Effector CD4-positive, alpha-beta T cell (primary cell): ENCODE measurements at places on chromosomes 5 and 9.

DNA sequence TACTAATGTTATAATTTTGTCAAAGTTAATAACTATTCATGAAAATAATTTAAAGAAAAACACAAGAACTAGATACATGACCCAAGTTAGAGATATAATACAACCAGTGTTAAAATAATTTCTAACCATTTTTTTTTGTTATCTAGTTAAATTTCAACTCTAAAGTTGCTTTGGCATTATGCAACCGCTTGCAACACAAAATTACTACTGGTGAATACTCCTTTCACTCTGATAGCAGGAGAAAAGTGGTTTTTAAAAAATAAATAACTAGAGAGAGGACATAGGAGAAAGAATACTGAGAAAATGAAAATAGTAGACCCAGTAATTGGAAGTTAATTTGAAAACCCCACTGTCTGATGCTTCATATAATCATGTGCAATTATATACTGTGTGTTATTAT is 622.4 kb upstream of the GRIN3A start:
- no peak for DNase-seq

DNA sequence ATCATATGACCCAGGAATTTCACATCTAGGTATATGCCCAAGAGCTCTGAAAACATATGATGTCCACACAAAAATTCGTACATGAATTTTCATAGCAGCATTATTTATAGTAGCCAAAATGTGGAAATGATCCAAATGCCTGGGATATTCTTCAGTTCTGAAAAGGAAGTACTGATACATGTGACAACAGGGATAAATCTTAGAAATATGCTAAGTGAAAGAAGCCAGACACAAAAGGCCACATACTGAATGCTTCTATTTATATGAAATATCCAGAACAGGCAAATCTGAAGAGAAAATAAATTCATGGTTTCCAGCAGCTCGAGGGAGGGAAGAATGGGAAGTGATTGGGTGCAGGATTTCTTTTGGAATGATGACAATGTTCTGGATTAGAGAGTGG is 16.8 kb upstream of the ZBTB43 start:
- DNase-seq: no peak

DNA sequence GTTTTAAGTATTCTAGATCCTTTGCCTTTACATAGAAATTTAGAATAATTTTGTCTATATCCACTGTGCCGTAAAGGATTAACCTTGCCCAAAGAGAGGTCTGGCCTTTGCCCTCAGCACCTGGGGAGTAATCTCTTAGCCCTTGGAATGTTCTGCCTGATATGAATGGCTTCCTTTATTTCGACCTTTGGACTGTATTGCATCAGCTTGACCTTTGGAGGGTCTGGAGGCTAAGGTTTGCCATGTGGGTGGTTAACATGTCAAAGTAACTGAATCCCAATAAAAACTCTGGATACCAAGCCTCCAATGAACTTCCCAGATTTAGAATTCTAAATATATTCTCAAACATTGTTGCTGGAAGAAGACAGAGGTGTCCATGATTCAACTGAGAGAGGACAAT is 54.7 kb downstream of the NR2F1 start:
- DNase-seq: no peak

- DNase-seq: no peak
Observed at GRCh38 chr5:66645039-66645438, 48.8 kb downstream of the MAST4 start.

- no peak for DNase-seq
Observed at GRCh38 chr5:4099386-4099785, 503.8 kb downstream of the IRX1 start.

DNA sequence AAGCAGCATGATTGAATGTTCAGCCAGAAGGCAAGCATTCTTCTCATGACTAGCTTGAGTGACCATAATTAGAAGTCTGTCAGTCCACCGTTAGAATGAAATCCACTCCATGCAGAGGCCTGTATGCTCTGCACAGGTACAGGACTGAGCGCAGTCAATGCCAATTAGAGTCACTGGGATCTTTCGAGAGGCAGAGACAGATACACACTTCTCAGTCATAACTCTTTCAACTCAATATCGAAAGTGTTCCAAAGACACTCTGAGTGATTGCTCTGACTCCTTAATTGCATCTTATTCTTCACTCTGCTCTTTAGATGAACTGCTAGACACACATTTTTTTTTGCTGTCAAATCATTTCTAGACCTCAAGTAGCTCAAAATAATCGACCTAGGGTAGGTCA is 203.6 kb downstream of the GABRB2 start:
- DNase-seq: no peak

- DNase-seq: peak; percentile 62
Observed at GRCh38 chr9:77456829-77457437, 191.2 kb downstream of the GNA14 start.

DNA sequence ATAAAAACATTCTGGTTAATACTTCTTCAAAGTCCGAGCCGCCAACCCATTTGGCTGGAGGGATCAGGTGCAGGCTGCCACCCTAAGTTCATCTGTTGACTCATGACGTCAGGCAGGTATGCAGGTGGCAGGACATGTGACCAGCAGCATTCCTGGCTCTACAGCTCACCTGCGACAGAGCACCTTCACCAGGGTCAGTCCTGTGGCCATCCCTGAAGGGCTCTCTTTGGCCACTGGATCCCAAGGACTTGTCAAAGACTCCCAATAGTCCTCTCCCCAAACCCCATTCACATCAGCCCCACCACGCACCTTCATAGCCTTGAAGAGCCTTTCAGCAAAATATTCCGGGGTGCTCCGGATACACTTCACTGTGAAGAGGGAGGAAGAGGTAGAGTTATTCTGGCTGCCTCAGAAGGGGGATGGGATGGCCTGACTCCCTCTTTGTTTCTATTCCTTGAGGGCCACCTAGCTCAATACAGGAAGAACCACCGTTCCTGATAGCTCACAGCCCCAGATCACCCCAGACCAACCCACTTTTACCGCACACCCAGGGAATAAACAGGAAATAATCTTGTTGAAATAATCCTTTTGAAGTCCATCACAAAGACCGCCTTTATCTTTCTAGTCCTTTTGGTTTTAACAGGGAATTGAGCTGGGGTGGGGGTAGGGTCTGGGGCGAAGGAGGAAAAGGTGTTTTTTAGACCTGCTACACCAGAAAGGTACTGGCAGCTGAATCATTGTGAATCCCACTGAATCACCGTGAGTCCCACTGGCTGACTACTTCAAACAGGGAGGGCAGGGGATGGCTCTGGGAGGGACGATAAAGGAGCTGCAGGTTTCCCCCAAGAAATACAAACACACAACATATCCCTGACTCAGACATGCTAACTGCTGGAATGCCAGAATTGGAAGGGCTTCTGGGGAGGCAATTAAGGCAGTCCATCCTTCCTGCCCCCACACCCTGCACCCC is 26.4 kb downstream of the ANXA6 start:
- DNase-seq: no peak

DNA sequence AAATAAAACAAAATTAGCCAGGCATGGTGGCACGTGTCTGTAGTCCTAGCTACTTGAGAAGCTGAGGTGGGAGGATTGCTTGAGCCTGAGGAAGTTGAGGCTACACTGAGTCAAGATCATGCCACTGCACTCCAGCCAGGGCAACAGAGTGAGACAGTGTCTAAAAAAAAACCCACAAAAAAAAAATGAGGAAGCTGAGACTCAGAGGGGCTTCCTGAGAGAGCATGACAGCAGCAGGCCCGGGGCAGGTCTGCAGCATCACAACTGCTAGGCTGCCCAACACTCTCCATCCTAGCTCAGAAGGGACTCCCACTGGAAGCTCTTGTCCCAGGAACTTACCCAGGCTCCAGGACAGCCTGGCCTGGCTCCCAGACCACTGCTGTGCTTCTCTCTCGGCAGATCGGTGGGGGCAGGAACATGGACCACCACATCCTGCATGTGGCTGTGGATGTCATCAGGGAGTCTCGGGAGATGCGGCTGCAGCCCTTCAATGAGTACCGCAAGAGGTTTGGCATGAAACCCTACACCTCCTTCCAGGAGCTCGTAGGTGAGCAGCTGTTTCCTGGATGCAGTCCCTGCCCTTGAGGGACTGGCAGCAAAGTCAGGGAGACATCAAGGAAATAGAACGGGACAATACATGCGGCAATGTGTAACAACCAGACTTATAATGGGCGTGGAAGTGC is 19.1 kb downstream of the PTGS1 start:
- no peak for DNase-seq

- DNase-seq: no peak
Observed at GRCh38 chr5:110343616-110344015, 382.9 kb downstream of the TMEM232 start.

DNA sequence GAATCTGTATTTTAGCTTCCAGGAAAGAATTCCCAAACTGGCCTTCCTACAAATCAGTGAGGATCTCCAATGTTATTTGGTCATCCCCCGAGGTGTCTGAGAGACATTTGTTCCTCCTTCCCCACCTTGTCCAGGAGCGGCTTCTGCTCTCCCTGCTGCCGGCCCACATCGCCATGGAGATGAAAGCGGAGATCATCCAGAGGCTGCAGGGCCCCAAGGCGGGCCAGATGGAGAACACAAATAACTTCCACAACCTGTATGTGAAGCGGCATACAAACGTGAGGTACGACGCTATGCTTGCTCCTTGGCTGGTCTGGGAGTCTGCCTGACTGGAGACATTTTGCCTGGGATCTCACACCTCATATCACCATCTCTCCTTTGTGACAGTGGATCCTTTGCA is 160.4 kb downstream of the CFAP90 start:
- no peak for DNase-seq

GRCh38 chr9:2574203-2574602 is 47.4 kb upstream of the VLDLR start:
- DNase-seq: no peak

DNA sequence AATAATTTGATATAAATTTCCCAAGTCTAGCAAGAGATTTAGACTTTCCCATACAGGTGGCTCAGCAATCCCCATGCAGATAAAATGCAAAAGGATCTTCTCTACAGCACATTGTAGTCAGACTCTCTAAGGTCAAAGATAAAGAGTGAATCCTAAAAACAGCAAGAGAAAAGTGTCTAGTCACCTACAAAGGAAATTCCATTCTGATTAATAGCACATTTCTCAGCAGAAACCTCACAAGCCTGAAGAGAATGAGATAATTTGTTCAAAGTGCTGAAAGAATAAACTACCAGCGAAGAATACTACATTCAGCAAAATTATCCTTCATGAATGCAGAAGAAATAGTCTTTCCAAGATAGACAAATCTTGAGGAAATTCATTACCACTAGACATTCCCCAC is 493.3 kb downstream of the PRELID2 start:
- no peak for DNase-seq

DNA sequence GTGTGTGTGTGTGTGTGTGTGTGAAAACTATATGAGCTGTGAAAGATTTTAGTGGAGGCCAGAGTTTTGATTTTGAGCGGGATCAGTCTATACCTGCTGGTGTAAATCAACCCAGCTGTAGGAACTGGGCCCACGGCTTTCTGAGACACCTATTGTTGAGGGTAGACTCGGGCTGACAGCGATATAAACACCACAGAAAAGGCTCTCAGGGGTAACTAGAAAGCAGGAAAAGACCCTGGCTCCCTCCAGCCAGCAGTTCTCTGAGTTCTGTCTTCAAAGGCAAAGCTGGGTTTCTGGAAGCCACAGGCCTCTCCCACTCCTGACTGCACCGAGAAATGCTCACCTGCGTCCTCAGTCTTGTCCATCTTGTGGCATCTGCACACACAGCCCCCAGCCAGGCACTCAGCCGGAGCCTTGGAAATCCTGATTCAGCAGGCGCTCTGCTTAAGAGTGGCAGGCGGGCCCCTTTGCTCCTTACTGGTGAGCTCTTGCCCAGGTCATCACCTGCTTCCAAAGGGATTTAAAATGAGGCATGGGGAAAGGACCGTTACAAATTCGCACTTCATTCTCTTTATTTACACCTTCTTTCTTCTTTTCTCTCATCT is 223.3 kb downstream of the NDUFS4 start:
- DNase-seq: no peak

- no peak for DNase-seq
Observed at GRCh38 chr5:17429353-17429752, 68.7 kb upstream of the TAF11L2 start.

DNA sequence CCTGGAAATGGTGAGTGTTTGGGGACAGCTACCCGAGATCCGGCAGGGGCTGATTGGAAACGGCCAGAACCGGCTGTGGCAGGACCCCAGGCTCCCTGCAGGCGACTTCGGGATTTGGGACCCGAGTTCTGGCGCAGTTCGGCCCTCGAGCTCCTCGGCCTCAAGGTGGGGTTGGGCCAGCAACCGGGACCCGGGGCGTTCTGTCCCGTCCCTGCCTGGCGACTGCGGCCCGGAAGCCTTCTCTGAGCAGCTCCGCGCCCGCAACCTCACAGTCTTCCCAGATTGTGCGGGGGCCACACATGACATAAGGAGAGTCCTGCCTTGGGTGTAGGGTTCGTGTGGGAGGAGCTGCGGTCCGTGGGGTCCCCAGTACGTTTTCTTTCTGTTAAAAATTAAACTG is 23.2 kb upstream of the NEURL1B start:
- DNase-seq: no peak

DNA sequence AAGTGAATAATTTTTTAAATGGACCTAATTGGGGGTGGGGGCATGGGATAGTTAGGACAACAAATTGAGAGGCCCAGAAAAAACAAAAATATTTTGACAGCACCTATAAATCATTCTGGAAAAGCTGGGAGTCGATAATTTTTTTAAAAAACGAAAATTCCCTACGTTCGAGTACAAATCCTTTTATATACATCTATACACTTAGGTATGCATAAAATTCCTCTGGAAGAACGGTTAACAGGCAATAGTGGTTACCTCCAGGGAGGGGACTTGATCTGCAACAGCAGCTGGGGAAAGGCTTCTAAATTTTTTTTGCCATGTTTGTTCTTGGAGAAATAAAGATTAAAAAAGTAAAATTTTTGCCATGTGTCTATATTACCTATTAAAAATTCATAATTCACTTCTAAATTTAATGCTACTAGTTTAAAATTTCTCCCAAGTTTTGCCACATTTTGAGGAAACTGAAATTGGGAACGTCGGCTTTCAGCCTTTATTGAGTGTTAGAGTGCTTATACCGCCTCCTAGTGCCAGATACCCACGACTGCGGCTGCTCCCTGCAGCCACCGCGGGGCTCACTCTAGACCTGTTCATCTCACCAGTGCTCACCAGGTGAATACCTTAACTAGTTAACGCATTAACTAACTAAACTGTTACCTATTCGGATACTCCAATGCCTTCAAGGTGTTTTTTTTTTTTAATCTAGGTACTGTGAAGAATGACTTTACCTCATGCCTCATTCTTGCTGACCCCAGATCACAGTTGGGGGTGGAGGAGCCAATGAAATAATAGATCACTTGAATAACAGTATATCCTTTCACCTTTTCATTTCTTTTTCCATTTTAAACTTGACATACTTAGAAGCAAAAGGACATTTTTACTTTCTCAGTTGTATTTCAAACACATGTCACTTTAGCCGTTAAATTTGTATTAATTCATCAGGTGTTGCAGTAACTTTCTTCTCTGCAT is 1.8 kb upstream of the BHMT start:
- no peak for DNase-seq

- no peak for DNase-seq
Observed at GRCh38 chr5:68435611-68436010, 220.1 kb downstream of the PIK3R1 start.
